ENCODE measurements at places on chromosomes 11 and 22.

DNA sequence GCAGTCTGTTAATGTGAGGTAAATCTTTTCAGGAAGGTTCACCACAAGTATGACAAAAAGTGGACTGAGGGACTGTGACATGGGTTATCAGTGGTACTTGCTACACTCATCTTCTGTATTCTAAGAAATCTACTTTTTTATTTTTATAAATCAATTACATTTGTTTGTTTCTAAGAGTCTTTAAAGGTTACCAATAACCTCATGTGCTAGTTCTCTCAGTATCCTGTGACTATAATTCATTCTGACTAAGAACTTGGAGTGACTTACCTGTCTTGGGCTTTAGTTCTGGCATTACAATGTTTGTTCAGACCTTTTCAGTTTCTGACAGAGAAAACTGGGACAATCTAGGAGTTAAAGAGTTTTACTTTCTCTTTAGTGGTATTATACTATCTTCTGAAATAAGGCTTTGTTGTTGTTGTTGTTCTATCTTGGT, 108.4 kb downstream of the PDE3B start:
- DNase-seq: no peak

GRCh38 chr22:43042101-43042780, 27.3 kb upstream of the PACSIN2 start:
- no peak for DNase-seq

- DNase-seq: no peak
Observed at GRCh38 chr11:79189601-79190000, 251.2 kb downstream of the TENM4 start.

DNA sequence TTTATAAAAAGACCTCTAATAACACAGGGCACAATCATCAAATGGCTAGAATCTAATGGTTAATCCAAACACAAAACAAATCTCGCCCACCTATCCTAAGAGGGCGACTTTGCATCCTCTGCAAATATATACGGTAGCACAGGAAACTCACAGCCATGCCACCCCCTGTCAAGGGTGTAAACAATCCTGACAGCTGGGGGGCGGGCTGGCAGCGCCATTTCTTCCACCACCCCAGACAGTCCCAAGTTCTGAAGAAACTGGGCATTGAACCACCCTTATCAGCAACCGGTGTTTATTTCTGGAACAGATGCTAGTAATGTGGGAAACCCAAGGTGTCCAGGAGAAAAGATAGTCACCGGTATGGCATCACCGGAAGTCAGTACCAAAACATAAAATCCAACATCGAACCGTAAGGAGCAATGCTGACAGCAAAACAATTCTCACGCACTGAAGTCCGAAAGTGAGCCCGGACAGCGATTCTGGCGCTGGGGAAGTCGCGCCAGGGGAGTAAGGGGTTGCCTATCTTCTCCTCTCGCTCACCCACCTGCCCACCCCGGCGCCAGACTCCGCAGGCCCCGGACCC, 825 bp downstream of the FBXO3 start:
- peak; percentile 44 for DNase-seq

DNA sequence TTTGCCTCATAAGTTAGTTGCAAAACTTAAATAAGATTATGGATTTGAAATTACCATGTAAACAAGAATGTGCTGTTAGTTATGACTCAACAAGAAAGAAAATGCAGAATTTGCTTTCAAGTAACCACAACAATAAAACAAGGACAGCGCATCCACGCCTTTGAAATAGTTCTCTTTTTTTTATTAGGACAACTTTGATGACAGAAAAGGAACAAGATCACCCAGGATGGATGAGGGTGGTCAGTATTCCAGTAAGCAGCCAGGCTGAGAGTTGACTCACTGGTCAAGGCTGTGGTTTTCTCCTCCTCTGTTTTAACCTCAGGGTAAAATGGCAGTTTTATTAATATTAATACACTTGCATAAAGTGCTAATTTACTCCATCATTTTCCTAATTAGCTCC, 544.4 kb downstream of the OPCML start:
- no peak for DNase-seq

Data from liver (tissue), 10 donors.